Osteoblast (primary cell): ENCODE measurements at places on chromosomes 13 and 19. TPM values are rescaled to one million over a fixed set of nuclear protein-coding genes. Genes with fewer than 3 reads are reported as not detected.

- no peak for DNase-seq
Measured at GRCh38 chr13:34808649-34809048, 133.4 kb upstream of the NBEA start.

GRCh38 chr13:49869519-49869918, 66.6 kb downstream of the SPRYD7 start:
- no peak for DNase-seq

DNA sequence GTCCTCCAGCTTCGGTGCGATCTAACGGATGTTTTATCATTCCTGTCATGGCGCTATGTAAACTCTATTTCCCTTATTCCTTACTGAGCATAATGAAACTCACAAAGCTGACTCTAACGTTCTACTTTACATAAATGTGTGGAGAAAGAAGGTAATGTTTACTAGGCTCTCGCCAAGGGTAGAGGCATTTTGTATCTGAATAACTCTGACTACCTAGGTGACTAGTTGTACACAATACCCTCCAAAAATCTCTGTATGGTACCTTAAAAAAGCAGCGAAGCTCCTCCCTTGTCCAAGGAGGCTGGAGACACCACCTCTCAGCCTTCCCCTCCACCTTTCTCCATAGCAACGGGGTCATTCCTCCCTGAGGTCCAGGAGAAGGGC, 316 bp upstream of the ZNF530 start:
- no peak for DNase-seq

GRCh38 chr19:56132316-56132822, 8.7 kb upstream of the ZNF444 start:
- peak; percentile 79 for DNase-seq

GRCh38 chr19:46887240-46887782, 26.5 kb downstream of the ARHGAP35 start:
- peak; percentile 74 for DNase-seq

DNA sequence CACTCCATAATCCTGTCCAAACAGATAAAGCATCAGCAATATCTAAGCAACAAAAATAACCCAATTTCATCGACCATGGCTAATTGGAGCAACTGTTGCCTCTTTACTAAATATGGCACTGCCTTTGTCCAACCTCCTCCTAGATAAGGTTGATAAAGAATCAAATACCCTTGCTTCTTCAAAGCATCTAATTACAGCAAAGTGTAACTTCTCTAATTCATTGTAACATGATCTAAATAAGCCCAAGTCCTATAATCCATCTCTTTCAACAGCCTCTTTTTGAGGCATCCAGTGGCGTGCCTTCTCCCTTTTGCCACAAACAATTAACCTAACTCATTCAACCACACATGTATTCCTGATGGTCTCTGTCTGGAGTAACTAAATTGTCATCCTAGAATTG, 81.7 kb upstream of the KLHL1 start:
- DNase-seq = no peak

ZNF296 gene
- total RNA-seq = under 0.01 TPM in 1 of 2 replicates, not detected in the other

LRG1 gene
- total RNA-seq = not detected in 2 replicates
